ENCODE measurements at places on chromosomes 11 and 22. TPM values are rescaled to one million over a fixed set of nuclear protein-coding genes. Genes with fewer than 3 reads are reported as not detected.

DNA sequence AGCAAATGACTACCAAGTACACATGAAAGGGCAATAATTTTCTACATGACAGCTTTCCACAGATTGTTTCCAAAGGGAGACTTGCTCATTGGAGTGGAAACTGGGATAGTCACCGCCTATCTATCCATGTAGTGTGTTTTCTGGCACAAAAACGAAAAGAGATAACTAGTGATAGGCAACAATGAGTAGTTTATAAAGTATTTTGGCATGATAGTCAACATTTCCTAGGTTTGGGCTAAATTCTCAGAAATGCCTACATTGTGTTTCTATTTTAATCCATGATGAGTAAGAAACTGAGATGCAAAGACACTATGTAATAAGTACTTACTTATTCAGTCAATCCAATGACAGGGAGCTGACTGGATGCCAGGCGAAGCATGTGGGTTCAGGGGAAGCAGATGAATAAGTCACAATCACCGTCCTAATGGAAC is 1129.1 kb downstream of the DLG2 start:
- no peak for DNase-seq

DNA sequence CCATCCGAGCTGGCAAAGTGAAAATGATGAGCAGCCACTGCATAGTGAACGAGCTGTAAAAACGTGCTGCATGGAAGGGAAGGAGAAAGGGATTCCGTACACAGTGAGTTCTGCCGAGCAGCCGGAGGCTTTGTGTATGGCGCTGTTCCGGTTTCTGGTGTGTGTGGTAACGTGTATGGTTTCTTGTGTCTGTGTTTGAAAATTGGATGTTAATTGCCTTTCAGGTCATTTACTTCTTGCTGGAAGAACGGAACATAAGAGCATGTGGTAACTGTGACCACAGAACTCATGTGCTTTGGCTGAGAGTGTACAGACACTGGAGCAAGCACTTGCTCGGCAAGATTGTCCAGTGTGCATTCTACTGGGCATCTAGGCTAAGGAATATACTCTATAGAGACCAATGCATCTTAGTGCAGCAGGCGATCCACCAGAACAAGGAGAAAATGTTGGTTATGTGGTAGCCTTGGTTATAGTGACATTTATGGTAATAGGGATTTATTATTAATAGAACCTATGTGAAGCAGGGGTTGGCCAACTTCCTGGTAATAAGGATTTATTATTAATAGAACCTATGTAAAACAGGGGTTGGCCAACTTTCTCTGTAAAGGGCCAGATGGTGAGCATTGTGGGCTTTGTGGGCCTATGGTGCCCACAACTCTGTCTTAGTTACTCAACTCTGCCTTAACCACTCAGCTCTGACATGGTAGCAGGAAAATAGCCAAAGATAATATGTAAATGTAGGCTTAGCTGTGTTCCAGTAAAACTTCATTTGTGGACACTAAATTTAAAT is 49.2 kb downstream of the GRAMD1B start:
- no peak for DNase-seq

DNA sequence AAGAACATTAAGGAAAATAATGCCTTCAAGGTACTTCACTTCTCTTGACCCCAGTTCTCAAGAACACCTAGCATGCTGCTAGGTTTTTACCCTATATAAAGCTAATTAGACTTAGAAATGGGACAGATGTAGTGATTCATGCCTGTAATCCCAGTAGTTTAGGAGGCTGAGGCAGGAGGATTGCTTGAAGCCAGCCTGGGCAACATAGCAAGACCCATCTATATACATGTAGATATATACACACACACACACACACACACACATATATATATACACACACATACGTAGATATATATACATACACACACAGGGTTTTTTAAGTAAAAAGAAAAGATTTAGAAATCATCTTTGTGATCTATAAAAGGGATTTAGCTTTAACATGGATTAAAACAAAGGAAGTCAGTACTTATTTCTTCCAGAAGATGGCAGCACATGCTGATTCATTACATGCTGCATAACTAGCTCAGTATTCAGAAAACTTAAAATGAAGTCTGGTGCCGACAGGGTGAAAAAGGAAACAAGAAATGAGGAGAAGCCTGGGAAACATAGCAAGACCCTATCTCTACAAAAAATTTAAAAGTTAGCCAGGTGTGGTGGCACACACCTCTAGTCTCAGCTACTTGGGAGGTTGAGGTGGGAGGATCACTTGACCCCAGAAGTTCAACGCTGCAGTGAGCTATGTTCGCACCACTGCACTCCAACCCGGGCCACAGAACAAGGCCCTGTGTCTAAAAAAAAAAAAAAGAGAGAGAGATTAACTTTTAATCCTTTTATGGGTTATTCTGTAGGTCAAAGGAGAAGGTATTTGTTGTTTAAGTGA is 28.5 kb upstream of the RBX1 start:
- no peak for DNase-seq

DNA sequence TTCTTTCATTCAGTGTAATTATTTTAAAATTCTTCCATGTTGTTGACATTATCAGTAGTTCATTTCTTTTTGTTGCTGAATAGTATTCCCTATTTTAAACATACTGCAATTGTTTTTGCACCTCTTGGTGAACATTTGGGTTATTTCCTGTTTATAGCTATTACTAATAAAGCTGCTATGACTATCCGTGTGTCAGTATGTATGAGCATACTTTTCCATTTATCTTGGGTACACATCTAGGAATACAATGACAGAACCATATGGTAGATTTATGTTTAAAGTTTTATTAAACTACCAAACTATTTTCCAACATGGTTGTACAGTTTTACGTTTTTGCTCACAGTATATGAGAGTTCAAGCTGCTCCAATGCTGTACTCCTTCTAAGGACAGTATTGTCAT is 22.0 kb upstream of the FIBIN start:
- DNase-seq = no peak

DNA sequence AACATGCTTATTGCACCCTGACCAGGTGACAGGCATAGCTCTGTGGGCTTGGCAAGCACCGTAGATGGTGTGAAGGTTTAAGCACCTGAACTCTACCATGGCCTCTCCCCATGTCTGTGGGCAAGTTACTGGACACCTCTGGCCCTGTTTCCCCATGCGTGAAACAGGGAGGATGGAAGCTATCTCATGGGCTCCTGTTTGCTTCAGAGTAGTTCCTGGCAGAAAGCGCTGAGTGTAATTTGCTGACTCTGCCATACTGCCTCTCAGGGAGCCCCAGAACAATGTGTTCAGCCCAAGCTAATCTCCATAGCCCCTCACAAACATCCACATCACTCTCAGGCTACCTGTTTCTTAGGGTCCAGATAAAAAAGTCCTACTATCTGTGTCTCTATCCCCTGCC is 2.4 kb downstream of the CBX6 start:
- no peak for DNase-seq

Gene AIP
- 84.9 TPM for total RNA-seq

DNA sequence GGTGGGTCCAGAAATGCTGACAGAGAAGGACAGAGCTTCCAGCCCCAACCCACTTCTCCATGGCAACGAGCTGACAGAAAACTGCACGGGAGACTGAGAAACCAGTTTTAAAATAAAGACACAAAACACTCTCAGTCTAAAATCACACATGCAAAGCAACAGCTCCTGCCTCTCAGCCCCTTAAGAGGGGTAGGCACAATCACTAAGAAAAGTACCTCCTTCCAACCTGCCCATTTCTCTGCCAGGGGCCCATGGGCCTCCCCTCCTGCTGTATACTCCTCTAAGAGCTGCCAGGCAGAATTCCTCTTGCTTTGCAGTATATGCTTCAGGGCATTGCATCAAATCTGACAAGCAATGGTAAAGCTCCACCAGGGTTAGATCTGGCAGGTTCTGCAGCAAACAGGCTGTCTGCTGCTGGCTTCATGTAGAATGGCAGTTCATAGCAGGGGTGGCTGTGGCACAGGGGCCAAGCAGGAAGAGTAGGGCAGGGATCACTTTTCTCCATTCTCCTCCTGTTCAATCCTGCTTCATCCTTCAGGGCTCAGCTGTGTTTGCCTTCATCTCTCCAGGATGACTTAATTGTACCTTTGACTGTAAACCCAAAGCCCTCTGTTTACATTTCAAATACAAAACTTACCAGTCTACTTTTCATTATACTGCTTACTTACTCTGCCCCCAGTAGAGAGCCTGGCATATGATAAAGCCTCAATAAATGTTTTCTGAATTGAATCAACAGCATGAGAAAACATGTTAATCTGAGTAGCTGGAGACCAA is 77.7 kb downstream of the KCNC1 start:
- peak; percentile 31 for DNase-seq

Gene CCDC116
- total RNA-seq = 0.22 TPM

Gene MPEG1
- total RNA-seq = 30.8 TPM

- DNase-seq = no peak
These were observed 40.5 kb upstream of the TPBGL start for GRCh38 chr11:75200051-75200450.

Gene ACR
- total RNA-seq = 0.41 TPM

Measured in mucosa of descending colon (tissue), 3 donors.